Hypothalamus (tissue), 51 donors: ENCODE measurements at places on chromosomes 7 and 10.

DNA sequence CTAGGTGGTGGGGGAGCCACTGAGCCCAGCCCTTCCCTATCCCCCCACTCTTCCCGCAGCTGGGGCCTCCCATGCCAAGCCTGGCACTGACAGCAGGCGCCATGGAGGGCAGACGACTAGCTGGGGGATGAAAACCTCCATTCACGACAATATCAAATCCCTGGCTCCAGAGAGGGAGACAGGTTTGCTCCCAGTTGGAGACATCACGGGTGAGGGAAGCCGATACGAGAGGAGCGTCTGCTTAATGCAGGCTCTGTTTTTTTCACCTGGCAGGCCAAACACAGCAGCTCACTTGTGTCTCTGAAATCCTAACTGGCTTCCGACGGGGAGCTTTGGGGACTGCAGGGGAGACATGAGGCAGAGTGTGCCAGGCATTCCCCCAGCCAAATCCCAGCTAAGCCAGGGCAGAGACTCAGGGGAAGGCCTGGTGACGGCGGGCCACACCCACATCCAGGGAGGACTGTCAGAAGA lies 307.4 kb upstream of the ZMIZ1 start:
- no peak for DNase-seq

- no peak for DNase-seq
Observed at GRCh38 chr10:75630746-75631145, 199.3 kb downstream of the LRMDA start.

GRCh38 chr10:3480281-3480989 lies 304.6 kb downstream of the KLF6 start:
- DNase-seq, result no peak

GRCh38 chr7:12120632-12121031 lies 90.5 kb upstream of the TMEM106B start:
- DNase-seq, result no peak
